ENCODE measurements at places on chromosomes 6 and 20. TPM values are rescaled to one million over a fixed set of nuclear protein-coding genes. Genes with fewer than 3 reads are reported as not detected.

RAET1L gene
- total RNA-seq, result not detected

SCUBE3 gene
- total RNA-seq, result 0.16 TPM

CTAGE9 gene
- not detected for total RNA-seq

SPAG4 gene
- total RNA-seq, result 23.7 TPM

SNAI1 gene
- total RNA-seq, result 12.4 TPM

BTN1A1 gene
- not detected for total RNA-seq

SPATA25 gene
- total RNA-seq, result 1.2 TPM

MATN4 gene
- not detected for total RNA-seq

SOX12 gene
- total RNA-seq, result 11.4 TPM

ADGRF1 gene
- not detected for total RNA-seq

TBX18 gene
- 7.0 TPM for total RNA-seq

HLA-DQB2 gene
- not detected for total RNA-seq

C2 gene
- 4.8 TPM for total RNA-seq

OR2B2 gene
- not detected for total RNA-seq

TRIM31 gene
- not detected for total RNA-seq

TRIM15 gene
- total RNA-seq, result not detected

HLA-DRB1 gene
- not detected for total RNA-seq

CLPSL1 gene
- not detected for total RNA-seq

VSTM2L gene
- 6.1 TPM for total RNA-seq

PGBD1 gene
- total RNA-seq, result 7.2 TPM

SOX18 gene
- total RNA-seq, result 0.13 TPM

WFDC5 gene
- total RNA-seq, result not detected

LGSN gene
- total RNA-seq, result not detected

CD109 gene
- 34.9 TPM for total RNA-seq

SMLR1 gene
- total RNA-seq, result not detected

HLA-DMA gene
- total RNA-seq, result 1.0 TPM

SIGLEC1 gene
- not detected for total RNA-seq

SAPCD1 gene
- total RNA-seq, result not detected

SLC22A7 gene
- not detected for total RNA-seq

MBOAT1 gene
- 2.0 TPM for total RNA-seq

HLA-DOA gene
- total RNA-seq, result 0.16 TPM

GABRR1 gene
- not detected for total RNA-seq

KHDC1L gene
- total RNA-seq, result not detected

Measured in epithelial cell of alveolus of lung (primary cell).